ENCODE measurements at places on chromosomes 1 and 21. TPM values are rescaled to one million over a fixed set of nuclear protein-coding genes. Genes with fewer than 3 reads are reported as not detected.

- DNase-seq, result no peak
Measured at GRCh38 chr1:27940297-27940696, 5.5 kb downstream of the SMPDL3B start.

DNA sequence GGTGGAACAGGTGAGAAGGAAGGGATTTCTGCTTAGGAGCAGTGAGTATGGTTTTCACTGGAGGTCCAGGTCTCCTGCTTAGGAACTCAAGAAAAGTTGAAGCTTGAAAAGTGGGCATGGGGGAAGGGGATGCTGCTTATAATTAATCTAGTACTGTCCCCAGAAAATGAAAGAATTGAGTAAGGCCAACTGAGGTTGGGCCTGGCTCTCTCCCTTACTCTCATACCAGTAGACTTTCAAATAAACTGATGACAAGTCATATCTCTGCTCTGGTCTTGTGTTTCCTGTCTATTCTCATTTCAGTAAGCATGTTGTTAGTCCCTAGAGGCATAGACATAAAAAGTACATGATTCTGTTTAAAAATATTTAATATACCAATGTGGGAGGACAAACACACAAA is 26.4 kb downstream of the CD48 start:
- no peak for DNase-seq

The LCE1E gene
- total RNA-seq, result not detected

The CCDC27 gene
- total RNA-seq, result not detected

GRCh38 chr1:184479435-184480167 is 92.8 kb downstream of the C1orf21 start:
- DNase-seq, result no peak

The BOLA1 gene
- 38.5 TPM for total RNA-seq

The COL8A2 gene
- total RNA-seq, result 2.2 TPM

- no peak for DNase-seq
Measured at GRCh38 chr1:153538315-153538821, 2.4 kb downstream of the S100A5 start.

DNA sequence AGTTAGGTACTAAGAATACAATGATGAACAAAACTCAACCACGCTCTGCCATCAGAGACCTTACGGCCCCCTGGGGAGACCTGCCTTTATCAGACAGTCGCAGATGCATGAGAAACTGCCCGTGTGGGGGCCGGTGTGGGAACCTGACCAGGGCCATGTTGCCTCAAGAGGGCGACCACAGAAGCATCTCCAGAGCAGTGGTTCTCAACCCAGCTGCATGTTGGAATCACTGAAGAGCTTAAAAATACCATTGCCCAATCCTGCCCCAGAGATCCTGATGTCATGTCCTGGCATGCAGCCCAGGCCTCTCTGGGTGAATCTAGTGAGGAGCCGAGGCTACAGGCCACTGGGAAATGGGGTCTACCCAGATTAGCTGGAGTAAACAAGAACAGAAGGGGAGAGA is 108.7 kb downstream of the PRDM2 start:
- peak; percentile 54 for DNase-seq

The NCMAP gene
- total RNA-seq, result 0.08 TPM

The TCEA3 gene
- 54.5 TPM for total RNA-seq

GRCh38 chr1:78095593-78095992 is 49.8 kb downstream of the GIPC2 start:
- no peak for DNase-seq

GRCh38 chr1:84845357-84845756 is 47.6 kb downstream of the LPAR3 start:
- DNase-seq, result no peak

GRCh38 chr1:153231363-153231762 is 14.0 kb downstream of the PRR9 start:
- DNase-seq, result no peak
